ENCODE measurements at places on chromosomes 2 and 18.

DNA sequence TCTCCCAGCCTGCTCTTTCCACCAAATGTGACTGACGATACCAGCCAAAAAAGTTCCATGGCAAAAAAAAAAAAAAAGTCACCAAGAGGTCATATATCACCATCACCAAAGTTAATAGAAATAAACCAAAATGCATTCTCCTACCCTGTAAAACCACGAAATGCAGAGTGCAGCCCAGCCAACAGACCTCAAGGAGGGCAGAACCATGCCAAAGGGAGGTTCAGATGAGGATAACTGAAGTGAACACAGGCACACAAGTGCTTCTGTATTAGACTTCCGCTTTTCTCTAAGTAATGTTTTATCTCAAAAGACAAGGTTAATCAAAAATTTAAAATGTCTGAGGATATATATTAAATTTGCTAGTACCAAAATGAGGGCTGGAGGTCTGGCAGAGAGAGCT is 5.5 kb downstream of the SERPINE2 start:
- H3K4me3 ChIP-seq: no peak overlapping the region
- H3K4me1 ChIP-seq: no peaks in the 10 kb centered on the region
- no peak for DNase-seq
- H3K36me3 ChIP-seq: no peaks in the 10 kb centered on the region
- peaks cover 10% of the 10 kb centered on the region for H3K27me3 ChIP-seq
- no peak overlapping the region for H3K27ac ChIP-seq

DNA sequence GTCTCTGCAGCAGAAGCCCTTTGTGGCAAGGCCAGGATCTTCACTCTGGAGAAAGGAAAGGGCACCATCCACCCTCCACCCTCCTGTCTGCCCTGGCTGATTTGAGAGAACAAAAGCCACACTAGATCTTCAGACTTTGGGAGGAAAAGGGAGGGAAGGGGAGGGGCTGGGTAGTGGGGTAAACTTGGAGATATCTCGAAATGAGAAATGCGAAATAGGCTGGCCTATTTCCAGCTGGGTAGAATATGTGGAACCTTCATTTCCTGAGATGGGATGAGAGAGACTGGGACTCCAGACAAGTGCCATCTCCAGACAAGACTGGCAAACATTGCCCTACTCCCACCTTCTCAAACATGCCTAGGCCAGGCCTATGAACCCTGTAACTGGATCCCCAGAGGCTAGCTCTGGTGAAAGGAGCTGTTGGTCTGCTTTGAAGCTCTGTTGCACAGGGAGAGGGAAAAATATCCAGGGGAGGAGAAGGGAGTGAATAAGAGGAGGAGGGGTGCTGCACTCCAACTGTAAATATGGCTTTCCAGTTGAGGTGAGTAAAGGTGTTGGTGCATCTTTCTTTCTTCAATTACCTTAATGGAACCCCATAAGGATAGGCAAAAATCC is 1.7 kb downstream of the HOXD12 start:
- no peak overlapping the region for H3K4me3 ChIP-seq
- no peaks in the 10 kb centered on the region for H3K36me3 ChIP-seq
- no peak for DNase-seq
- no peak overlapping the region for H3K27ac ChIP-seq
- H3K4me1 ChIP-seq: peaks cover 14% of the 10 kb centered on the region
- H3K27me3 ChIP-seq: peaks cover 98% of the 10 kb centered on the region

DNA sequence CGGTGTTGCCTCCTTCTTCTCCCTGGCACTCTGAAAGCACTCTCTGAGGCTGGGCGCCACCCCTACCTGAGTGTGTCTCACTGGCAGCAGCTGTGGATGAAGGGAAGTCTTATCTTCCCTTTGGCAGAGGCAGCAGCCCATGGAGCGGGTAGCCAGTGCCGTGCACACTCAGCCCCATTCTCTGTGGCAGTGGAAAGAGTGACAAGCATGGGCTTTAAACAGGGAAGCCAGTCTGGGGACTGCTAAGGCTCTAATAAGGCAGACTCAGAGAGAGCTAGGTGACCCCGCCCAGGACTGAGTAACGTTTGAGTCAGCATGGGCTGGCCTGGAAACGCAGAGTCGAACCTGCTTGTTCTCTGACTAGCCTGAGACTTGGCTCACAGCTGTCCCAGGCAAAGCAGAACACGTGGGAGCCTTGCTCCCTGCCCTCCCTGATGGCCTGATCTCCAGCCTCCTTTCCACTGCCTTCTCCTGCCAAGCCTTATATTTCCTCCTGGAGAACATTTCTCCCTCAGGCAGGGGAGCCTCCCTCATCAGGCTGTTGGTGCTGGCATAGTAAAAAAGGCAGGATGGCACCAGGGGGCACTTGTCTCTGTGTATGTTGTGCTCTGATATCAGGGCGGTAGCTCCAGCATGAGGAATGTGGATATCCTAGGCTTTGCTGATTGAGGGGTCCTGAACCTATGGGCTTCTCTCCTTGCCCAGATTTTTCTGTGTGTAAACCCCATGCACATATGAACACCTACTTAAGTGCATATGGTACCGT is 93.9 kb upstream of the LGALSL start:
- H3K27ac ChIP-seq: no peak overlapping the region
- H3K27me3 ChIP-seq: no peaks in the 10 kb centered on the region
- no peak overlapping the region for H3K4me3 ChIP-seq

DNA sequence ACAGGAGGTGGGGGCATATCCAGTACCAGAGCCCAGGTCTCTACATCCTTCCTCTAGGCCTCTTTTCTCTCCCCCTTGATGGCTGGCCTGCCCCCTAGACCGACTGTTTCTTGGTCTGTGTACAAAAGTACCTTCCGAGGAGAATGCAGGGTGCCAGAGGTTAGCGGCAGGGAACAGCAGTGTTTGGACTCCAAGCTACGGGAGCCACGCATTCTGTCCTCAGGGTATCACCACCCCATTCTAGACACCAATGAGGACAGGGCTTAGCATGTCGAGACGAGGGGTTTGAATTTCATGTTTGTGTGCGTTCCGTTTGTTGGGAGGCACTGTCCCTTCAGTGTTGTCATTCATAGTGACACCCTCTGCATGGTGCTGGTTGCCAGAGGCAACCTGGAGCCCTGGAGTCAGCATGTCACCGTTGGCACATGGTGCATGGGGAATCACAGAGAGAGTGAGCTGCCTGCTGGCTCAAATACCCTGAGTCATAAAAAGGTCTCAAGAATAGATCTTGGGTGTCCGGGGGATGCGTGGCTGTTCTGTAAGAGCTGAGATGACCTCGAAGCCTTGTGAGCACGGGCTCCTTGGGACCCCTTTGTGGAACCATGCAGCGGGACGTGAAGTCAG is 57.2 kb upstream of the LDLRAD4 start:
- no peaks in the 10 kb centered on the region for H3K4me1 ChIP-seq
- no peaks in the 10 kb centered on the region for H3K36me3 ChIP-seq
- H3K4me3 ChIP-seq: no peak overlapping the region
- no peaks in the 10 kb centered on the region for H3K27me3 ChIP-seq
- DNase-seq: no peak
- no peak overlapping the region for H3K27ac ChIP-seq

DNA sequence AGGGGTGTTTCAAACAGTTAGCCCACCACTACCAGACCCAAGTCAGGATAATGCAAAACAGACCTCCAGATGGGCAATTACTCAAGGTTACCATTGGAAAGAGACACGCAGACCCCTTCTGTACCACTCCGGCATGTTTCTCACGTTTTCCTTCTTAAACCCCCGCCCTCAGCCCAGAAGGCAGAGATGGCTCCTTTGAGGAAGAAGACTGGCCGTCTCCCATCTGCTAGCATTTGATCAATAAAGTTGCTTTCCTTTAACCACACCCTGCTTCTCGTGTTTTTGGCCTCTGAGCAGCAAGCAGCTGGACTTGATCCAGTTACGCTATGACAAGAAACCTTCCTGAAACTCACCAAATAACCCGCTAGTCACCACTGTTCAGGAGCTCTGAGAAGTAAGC is 1012.4 kb upstream of the GYPC start:
- H3K27me3 ChIP-seq: no peaks in the 10 kb centered on the region
- no peak for DNase-seq
- no peak overlapping the region for H3K27ac ChIP-seq
- no peaks in the 10 kb centered on the region for H3K36me3 ChIP-seq

GRCh38 chr2:191863988-191864387 is 17.1 kb upstream of the CAVIN2 start:
- H3K27ac ChIP-seq: no peak overlapping the region
- no peak overlapping the region for H3K4me3 ChIP-seq
- H3K36me3 ChIP-seq: no peaks in the 10 kb centered on the region
- no peaks in the 10 kb centered on the region for H3K27me3 ChIP-seq

- DNase-seq: no peak
- H3K4me1 ChIP-seq: no peaks in the 10 kb centered on the region
- no peak overlapping the region for H3K27ac ChIP-seq
Measured at GRCh38 chr2:215602997-215603396, 167.1 kb upstream of the FN1 start.

DNA sequence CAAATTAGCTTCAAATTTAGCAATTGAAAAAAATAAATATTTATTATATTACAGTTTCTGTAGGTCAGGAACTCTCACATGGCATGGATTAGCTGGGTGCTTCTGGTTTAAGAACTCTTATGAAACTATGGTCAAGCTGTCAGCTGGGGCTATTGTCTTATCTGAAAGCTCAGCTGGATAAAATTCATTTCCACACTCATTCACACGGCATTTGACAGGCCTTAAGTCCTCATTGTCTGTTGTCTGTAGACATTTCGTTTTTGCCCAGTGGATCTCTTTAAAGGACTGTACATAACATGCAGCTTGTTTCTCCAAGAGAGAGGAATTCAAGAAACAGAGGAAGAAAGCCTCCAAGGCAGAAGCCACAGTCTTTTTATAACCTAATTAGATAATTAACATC is 1556.8 kb upstream of the SLC39A10 start:
- H3K27me3 ChIP-seq: no peaks in the 10 kb centered on the region
- no peak for DNase-seq
- H3K4me1 ChIP-seq: no peaks in the 10 kb centered on the region
- no peak overlapping the region for H3K27ac ChIP-seq
- H3K36me3 ChIP-seq: no peaks in the 10 kb centered on the region
